ENCODE measurements at places on chromosomes 3 and 15.

- peak; percentile 36 for DNase-seq
Measured at GRCh38 chr3:87771337-87772192, 287.2 kb downstream of the CGGBP1 start.

DNA sequence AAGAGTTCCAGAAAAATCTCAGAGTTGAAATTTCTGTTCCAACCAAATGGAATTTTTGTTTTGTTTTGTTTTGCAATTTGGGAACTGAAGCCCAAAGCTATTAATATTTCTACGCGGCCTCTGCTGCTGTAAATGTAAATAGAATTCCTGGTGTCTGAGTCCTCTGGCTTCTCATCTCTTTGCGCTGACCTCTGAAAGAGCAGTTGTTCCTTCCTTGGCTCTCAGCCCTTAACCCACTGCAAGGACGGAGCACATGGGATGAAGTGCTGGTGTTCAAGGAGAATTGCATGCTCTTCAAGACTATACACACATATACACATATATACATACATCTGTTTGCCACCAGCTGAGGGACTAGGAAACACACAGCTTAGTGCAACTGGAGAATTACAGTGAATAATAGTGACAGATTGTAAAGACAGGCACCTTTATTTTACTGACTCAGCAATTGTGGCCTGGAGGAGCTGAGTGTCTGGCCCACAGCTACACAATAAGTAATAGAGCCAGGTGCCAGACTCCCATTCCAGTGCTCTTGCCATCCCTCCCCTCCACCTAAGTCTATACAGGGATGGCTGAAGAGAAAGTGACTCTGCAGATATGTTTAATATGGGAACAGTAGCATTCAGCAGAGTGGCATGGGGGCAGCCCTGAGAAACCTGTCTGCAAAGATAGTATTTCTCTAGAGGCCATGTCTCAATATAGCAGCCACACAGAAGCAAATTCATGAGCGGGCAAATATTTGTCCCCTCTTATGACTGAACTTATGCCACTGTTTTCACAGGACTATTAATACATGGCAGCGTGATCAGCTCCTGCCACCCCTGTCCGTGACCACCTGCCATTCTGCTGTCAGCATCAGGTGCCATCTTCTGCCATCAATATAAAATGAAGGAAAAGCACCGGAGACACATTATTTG lies 42.3 kb downstream of the NEK10 start:
- DNase-seq: no peak

- no peak for DNase-seq
Measured at GRCh38 chr3:99765042-99765942, 52.4 kb upstream of the CMSS1 start.

DNA sequence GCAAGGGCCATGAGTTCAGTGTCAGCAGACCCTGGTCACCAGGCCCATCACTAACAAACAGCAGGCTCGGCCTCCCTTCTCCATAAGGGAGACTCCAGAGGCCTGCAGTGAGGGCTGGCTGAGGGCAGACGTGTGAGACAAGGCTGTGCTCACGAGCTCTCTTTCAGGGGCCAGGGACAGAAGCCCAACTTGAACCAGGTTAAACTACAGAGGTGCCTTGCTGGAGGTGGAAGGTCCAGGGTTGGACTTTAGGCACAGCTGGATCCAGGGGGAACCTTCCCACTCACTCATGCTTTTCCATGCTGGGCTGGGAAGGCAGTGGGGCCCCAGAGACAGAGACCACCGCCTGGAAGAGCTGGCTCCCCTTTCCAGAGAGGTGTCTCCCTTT lies 19.0 kb downstream of the CFAP100 start:
- DNase-seq: no peak

GRCh38 chr3:161050935-161051334 lies 54.2 kb downstream of the B3GALNT1 start:
- DNase-seq: no peak

DNA sequence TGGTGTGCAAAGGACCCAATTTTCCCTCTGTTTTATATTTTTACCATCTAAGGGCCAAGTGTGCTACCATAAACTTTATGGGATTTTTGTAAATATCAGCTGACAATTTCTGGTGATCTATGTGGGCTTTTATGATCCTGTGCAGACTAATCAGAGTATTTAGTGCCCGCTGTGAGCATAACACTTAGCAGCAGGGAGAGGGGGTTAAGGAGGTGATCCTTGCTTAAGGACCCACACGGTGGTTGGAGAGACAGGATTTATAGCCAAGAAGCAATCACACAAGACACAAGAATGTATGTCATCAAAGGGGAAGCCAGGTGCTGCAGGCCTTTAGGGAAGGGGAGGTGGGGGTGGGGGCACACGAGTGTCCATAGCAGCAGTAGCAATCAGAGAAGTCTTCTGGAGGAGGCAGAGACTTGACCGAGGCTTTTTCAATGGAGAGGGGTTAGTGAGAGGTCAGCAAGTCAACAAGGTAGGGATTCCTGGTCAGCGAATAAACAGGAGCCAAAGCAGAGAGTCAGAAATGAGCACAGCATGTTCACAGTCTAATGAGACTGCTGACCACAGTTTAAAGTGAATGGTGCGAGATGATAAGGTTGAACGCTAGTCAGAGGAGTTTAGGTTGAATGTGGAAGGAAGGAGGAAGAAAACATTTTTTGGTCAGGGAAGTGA lies 4.5 kb upstream of the CACNA1D start:
- no peak for DNase-seq

DNA sequence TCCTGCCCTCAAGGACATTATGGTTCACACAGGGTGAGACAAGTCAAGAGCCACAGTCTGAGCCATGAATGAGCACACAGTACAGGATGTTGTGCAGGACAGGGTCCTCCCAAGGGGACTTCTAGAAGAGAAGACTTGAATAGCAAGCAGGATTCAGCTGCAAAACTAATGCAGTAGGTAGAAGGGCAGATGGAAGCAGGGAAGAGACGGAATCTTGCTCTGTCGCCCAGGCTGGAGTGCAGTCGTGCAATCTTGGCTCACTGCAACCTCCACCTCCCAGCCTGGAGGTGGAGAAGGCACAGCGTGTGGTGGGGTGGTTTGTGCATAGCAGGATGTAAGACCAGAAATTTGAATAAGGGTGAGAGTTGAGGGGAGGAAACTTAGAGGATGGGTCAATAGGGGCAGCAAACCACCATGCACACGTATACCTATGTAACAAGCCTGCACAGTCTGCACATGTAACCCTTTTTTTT lies 8.0 kb downstream of the BCL2L10 start:
- no peak for DNase-seq

- no peak for DNase-seq
Measured at GRCh38 chr3:37630441-37630840, 231.2 kb upstream of the CTDSPL start.

GRCh38 chr15:51776952-51777569 lies 25.7 kb downstream of the TMOD2 start:
- peak; percentile 57 for DNase-seq

DNA sequence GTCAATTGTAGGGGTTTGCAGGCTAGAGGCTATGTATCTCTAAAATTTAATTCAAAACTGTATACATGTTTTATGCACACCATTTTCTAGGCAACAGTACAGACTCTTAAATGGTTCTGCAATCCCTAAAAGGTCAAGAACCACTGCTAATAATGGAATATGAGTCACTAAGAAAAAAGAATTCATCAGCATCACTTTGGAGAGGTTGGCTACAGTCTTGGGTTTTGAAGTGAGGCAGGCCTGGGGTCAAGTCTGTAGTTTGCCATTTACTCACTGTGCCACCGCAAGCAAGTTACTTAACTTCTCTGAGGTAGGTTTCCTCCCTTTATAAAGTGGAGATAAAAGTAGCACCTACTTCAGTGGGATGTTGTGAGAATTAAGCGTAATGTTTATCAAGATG lies 33.7 kb downstream of the THRB start:
- no peak for DNase-seq

DNA sequence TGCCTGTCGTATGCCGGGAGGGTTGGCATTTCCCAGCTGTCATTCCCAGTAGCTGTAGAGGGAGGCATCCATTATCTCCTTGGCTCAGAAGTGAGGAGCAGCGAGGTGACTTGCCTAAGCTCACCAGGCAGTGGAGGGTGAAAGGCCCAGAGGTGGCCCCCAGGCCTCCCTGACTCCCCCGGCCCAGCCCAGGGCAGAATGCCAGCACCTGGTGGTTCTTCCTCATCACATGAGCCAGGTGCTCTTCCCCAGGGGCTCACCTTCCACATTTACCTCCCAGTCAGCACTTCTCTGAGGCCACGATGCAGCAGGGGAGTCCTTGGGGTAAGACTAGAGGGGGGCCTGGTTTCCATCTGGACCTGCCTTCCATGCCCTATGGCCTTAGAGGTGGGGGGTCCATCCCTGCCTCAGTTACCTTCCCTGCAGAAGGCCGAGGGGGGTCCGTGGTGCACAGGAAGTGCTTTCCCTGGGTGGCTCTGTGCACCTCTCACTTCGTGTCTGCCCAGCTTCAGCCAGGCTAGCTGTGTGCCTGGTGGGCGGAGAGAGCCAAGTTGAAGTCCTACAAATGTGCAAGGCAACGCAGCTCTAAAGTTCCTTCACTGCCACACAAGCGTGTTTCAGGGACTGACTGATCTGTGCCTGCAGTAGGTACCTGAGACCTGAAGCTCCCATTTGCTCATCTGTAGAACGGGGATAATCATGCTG lies 70.3 kb upstream of the PLXNA1 start:
- no peak for DNase-seq

DNA sequence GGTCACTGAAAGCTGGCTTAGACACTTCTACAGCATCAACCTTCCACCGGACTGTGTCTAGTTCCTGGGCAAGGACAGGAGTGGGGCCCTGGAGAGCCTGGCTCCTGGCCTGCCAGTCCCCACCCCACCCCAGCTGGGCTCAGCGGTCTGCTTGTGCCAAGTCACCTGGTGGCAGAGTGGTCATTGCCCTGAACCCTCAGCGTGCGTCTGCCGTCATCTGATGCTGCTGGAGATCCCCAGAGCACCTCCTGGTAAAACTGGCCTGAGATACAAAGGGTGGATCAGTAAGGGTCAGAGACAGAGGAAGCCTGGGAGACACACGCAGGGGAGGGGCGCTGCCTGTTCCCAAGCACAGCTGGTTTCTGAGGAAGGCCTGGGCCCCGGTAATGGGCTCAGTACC lies 16.7 kb downstream of the ITIH4 start:
- no peak for DNase-seq

- DNase-seq: no peak
Measured at GRCh38 chr15:77834276-77834990, 201.7 kb upstream of the LINGO1 start.

DNA sequence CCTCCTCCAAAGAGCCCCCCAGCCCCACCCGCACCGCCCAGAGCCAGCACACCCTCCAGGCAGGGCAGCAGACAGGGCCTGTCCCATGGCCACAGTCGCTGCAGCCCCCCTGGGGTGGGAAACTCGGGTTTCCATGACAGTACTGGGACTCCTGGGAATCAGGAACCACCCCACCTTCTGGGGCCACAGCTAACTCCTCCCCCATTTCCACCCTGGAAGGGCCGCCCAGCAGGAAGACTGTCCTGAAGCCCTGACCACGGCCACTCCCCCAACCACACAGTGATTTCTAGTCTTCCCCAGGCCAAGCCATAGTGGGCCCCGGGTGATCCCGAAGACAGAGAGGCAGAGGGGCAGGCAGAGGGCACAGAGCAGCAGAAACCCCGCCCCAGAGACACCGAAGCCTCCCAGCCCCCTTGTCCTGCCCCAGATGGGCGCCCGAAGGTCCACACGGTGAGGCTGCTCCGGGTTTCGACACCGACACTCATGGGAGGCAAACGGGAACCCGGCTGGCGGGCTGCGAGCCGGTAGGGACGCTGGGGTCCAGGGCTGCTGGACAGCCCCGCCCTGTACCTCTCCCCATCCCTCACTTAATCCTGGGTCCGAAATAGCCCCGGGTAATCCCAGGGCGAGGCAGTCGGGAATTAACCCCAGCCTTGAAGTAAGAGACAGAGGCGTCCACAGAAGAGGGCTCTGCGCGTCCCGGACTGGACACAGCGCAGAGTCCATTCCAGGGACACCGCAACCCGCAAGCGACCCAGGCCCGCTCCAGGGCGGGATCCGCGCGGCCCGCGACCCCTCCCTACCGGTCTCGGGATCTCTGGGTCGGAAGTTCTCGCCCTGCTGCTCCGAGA lies 138.4 kb downstream of the NUP210 start:
- DNase-seq: no peak

DNA sequence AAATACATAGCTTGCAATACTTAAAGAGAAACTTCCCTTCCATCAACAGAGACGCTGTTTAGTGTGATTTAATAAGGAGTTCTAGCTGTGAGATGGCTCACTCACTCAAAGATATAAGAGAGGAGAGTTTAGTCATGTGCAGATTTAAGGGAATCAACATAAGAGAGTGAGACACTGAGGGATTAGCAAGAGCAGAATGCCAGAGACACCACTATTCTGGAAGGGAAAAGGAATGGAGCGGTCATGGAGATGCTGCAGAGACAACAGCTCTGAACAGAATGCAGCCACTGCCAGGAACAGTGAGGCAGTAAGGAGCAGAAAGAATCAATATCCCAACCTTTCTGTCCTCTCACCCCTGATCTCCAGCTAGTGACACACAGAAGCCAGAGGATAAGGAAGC lies 248.8 kb downstream of the MBNL1 start:
- no peak for DNase-seq

GRCh38 chr3:128269796-128270195 lies 116.5 kb downstream of the EEFSEC start:
- DNase-seq: no peak

GRCh38 chr3:168285506-168285905 lies 189.8 kb upstream of the GOLIM4 start:
- DNase-seq: no peak

- no peak for DNase-seq
Measured at GRCh38 chr15:32135335-32135734, 105.0 kb downstream of the CHRNA7 start.

- no peak for DNase-seq
Measured at GRCh38 chr15:52844823-52845222, 54.7 kb upstream of the ONECUT1 start.

GRCh38 chr3:49554633-49555265 lies 472 bp downstream of the BSN start:
- DNase-seq: no peak

DNA sequence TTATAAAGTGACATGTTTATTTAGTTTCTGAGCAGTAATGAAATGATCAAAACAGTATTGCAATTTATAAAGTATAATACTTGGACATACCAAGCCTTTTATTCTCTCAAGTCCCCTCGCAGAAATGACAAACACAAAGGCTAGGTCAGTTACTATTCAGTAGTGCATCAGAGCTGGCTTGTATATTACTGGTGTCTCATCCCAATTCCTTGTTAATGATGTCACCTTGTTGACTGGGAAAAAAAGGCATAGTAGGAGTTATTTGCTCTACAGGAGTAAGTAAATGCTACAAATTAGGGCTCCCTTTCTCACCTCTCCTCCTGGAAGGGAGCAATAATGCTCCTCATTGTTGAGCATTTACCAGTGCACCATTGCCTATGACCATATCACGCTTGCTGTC lies 317.6 kb downstream of the CHL1 start:
- no peak for DNase-seq

Measured in naive B cell (primary cell).